Activated CD4-positive, alpha-beta memory T cell treated with anti-CD3 and anti-CD28 coated beads for 36 hours (primary cell): ENCODE measurements at places on chromosomes 5 and 9.

DNA sequence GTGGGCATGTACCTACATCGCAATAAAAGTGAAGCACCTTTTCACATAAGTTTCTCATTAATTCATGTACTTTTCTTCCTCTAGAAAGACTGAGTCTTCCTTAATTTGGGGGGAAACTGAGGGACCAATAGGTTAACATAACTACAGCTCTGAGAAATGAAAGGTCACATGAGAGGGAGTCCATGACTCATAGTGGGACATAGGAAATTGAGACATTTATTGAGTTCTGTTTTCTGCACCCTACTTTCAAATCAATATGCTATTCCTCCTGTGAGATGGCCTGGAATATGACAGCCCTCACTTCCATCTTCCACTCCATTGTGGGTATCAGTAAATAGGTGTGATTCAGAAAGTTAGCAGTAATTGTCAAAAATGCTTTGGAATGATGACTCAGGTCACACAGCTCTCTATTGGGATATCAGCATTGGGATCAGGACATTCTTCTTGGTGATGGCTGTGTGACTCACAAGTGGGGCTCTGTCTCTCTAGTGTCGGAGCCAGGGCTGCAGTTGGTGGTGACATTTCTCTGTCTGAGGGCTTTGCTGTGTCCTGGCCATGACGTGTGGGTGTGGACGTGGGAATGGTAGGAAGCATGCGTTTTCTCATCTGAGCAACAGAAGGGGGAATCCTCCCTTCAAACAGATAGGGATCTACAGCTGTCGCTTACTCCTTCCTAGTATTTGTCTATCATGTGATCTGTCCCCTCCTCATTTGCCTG, 125.0 kb downstream of the TRIO start:
- no peak for DNase-seq

DNA sequence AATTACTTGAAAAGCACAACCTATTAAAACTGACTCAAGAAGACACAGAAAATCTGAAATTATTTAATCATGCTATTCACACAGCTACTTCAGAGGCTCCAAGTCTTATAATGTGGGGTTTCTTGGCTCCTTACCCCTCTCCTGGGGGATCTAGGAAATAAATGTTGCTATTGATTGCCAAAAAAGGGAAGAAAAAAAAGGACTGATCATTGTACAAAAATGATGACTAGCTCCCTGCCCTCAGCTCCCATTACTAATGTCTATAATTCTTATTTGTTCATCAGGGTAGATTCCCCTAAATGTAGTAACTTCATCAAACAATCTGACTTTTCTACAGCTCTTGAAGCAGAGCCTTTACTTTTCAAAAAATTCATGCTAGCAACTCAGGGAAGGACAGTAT, 3.3 kb upstream of the SMC5 start:
- DNase-seq = no peak

GRCh38 chr5:9513827-9514226, 32.0 kb downstream of the SEMA5A start:
- no peak for DNase-seq

DNA sequence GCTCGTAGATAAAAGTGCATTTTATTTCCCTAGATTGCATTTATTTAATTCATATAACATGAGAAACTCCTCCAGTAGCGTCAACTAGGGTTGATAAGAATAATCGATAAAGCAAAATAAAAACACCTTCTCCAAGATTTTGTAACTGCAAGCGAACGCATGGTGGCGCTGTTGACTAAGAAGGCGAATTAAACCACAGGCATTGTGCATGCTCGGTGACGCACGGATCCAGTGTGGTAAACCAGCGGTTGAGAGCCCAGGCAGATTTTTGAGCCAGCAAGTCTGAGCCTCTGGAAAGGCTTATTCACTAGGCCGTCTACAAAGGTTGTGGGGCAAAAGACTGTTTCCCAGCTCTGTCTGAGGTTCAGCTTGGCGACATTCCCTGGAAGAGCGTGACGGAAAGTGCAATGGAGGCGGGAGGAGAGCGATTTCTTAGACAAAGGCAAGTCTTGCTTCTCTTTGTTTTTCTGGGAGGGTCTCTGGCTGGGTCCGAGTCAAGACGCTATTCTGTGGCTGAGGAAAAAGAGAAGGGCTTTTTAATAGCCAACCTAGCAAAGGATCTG, at the start of gene PCDHB3:
Gene PCDHB3 (plus strand): TSS at position 231 of the 563 bp plus-strand sequence. CDS start 177 bp downstream, at position 408.
- peak; percentile 57 for DNase-seq

GRCh38 chr9:27359763-27360162, 62.8 kb upstream of the EQTN start:
- DNase-seq = no peak

GRCh38 chr9:101629636-101630035, 34.9 kb upstream of the PPP3R2 start:
- no peak for DNase-seq
